ENCODE measurements at places on chromosomes 5 and 9.

DNA sequence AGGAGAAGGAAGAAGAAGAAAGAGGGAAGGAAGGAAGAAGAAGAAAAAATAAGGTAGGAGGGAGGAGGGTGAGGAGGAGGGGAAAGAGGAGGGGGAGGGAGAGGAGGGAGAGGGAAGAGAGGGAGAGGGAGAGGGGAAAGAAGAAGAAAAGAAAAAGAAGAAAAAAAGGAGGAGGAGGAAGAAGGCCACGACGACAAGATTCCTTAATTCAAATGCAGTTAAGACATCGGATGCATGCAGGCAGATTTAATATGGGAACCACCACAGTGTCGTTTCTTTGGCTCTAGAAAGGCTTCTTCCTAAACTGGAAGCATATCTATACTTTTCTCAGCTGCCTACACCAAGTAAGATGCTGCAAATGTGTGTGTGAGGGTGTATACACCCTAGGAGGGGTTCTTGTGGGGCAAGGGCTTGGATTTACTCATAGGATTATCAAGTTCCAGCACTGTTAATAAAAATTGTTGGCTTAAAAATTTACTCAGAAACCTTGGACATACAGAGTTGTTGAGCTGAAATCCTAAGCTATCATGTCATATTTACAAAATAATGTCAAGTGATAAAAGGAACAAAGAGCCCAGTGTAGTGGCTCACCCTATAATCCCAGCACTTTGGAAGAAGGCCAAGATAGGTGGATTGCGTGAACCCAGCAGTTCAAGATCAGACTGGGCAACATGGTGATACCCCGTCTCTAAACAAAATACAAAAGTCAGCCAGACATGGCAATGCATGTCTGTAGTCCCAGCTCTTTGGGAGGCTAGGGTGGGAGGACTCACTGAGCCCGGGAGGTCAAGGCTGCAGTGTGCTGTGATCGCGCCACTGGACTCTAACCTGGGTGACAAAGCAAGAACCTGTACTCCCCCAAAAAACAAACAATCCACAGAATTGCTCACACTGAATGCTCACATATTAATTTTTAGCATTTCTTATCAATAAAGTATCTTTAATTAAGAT, 108.5 kb downstream of the UBAP2 start:
- DNase-seq = no peak

- no peak for DNase-seq
These were observed 353.8 kb upstream of the WWC1 start for GRCh38 chr5:167937635-167937998.

DNA sequence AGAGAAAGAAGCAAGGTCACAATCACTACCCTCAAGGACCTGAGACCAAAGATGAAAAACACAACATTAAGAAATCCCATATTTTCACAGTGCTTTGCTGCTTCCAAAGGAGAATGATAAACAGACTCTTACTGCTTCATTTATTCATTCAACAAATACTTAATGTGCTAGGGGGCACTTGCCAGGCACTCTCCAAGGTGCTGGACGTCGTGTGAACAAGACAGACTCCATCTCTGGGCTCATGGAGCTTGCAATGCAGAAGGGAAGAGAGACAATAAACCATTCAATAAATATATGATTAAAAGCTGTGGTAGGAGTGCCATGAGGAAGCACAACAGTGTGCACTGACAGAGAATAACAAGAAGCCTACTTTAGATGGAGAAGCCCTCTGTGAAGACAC, 327.7 kb downstream of the CDK5RAP2 start:
- no peak for DNase-seq

GRCh38 chr5:140220698-140221064, 45.7 kb downstream of the CYSTM1 start:
- no peak for DNase-seq

- DNase-seq = no peak
These were observed 135.0 kb upstream of the CCDC152 start for GRCh38 chr5:42621662-42622061.

- DNase-seq = no peak
These were observed 45.0 kb upstream of the ACO1 start for GRCh38 chr9:32339424-32339823.

GRCh38 chr5:37875051-37875787, 35.4 kb upstream of the GDNF start:
- DNase-seq = no peak

GRCh38 chr9:113568081-113568435, 104.5 kb downstream of the RGS3 start:
- DNase-seq = no peak

DNA sequence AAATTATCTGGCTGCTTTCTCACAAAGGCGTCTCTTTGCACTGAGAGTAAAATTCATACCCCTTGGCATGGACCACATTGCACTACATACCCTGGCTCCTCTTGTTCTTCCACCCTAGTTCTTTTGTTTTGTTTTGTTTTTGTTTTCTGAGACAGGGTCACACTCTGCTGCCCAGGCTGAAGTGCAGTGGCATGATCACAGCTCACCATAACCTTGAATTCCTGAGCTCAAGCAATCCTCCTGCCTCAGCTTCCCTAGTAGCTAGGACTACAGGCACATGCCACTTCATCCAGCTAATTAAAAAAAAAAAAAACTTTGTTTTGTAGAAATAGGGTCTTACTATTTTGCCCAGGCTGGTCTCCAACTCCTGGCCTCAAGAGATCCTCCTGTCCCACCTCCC, 51.4 kb downstream of the ARRDC3 start:
- no peak for DNase-seq

GRCh38 chr5:72356361-72356760, 36.2 kb downstream of the PTCD2 start:
- no peak for DNase-seq

DNA sequence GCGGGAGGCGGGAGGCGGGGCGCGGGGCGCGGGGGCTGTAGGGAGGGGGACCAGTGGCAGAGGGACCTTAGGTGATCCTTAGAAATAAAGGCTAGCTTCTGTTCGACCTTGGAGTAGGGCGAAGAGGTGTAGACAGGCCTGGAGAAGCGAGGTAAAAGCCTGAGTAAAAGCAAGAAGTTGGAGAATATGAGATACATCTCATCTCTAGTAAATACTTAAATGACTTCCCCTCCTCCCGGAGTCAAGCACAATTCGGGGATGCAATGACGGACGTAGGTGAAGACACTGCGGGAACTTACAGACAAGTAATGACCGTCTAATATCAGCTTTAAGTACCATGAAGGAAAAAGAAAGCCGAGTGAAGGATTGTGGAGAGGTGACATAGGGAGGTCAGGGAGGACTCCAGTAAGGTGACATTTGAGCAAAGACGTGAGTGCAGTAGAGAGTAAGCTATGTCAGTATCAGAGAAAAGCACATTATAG, 466 bp downstream of the SMC2 start:
- DNase-seq = no peak
